ENCODE measurements at places on chromosomes 12 and 14.

DNA sequence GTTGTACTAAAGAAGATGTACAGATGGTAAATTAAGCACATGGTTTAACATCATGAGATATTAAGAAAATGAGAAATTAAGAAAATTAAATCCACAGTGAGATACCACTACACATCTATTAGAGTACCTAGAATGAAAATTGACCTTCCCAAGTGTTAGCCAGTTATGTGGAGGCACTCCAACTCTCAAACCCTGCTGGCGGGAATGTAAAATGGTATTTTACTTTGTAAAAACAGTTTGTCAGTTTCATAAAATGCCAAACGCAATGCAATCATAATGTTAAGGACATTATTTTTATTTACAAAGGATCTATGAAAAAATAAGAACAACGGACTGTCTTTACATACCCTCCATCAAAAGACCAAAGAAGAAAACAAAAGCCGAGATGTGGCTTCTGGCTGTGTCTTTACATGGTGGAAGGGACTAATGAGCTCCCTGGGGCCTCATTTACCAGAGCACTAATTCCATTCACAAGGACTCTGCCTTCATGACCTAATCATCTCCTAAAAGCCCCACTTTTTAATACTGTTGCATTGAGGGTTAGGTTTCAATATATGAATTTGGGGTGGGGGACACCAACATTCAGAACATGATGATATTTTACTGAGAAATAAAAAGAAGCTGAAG, 1178.7 kb downstream of the AACS start:
- DNase-seq, result no peak

- DNase-seq, result no peak
These were observed 42.4 kb downstream of the CKAP4 start for GRCh38 chr12:106205208-106206069.

DNA sequence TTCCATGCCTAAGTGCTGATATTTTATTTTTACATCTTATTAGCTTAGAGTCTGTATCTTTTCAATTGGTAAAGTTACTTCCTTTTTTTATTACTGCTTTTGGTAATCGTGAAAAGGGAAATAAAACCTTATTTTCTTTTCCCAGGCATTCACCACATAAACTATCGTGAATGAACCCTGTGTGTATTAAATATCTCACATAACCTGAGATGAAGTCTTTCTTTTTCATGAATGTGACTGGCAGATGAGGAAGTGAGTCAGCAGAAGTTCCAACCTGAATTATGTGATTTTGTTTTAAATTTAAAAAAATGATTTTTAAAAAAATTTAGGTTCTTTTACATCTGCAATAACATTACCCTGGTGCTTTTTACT, 26.0 kb downstream of the MYBPC1 start:
- DNase-seq, result no peak

DNA sequence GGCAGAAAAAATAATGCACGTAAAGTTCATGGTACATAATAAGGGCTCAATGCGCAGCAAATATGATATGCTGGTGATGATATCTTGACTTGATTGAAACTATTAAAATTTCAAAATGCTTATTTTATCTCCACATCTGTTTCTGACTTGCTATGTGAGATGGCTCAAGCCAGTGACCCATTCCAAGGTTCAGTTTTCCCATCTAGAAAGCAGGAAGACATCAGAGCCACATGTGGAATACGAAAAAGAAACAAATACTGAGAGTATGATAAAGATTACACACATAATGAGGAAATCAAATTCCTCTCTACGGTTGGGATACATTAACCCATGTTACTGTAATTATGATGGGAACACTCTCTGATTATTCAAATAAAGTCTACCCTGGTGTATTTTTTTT, 24.0 kb upstream of the TSPAN11 start:
- no peak for DNase-seq

GRCh38 chr12:104748356-104748755, 209.7 kb downstream of the SLC41A2 start:
- no peak for DNase-seq

DNA sequence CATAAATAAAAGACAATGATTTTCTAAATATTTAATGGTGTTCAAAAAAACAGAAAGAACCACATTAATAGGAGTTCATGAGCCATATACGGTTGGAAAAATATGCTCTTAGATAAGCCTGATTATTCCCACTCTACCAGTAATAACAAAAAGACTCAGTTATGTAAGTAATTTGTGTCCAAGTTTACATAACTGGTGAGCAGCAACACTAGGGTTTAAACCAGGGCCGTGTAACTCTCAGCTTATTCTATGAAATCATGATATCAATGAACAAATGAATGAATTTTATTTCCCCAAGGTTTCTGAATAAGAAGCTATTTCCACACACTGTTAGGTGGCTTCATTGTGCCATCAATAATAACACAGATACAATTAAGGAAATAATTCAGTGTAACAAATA, 98.3 kb downstream of the GARIN6 start:
- no peak for DNase-seq

DNA sequence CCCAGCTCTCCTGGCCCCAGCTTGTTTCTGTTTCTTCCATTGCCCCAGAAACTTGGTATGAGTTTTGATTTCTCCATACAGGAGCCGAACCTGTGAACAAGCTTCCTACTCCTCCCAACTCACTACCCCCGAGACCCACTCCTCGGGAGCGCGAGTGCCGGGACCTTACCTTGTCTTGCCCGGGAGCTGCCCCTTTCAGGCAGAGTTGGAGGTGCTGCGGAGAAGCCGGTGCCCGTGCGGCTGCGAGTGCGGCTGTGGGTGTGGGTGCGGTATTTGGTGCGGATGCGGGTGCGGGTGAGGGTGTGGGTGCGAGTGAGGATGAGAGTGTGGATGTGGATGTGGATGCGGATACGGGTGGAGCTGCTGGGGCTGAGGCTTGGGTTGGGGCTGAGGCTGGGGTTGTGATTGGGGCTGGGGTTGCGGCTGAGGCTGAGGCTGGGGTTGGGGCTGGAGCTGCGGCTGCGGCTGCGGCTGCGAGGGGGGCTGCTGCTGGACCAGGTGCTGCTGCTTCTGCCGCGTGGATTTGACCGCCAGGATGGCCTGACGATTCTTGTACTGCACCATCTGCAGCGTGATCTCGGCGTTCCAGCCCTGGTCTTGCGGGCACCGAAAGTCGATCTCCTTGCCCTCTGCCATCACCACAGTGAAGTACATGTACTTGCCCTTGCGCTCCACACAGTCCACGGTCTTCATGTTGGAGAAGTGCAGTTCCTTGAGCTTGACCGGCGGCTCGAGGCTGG, 1.1 kb downstream of the PHLDA1 start:
- DNase-seq, result peak; percentile 40

- DNase-seq, result no peak
These were observed 86.6 kb upstream of the DYNC1H1 start for GRCh38 chr14:101877766-101878165.

Measured in nephron progenitor cell (in vitro differentiated cells).